ENCODE measurements at places on chromosomes 6 and 20.

DNA sequence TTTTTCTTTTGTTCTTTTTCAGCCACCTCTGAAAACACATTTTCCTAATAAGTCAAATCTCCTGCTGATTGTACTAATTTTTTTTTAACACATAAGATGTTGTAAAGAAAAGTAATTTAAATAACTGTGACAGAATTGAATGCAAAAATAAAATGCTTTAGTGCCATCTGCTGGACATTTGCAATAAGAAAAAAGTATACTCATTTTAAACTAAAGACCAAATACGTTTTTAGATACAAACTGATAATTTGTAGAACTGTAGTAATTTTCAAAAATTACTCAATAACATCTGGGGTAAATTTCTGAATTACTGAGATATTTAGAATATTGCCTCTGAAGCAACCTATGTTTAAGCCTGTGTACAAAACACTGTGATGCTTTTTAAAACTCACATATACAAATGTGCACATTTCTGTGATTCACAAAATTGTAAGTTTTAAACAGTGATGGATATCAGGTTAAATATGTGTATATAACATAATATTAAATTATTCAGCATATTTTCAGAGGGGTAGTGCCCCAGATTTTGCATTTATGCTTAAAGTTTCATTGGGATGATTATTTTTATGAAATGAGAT, 198.7 kb downstream of the RIMS1 start:
- no peak for DNase-seq

DNA sequence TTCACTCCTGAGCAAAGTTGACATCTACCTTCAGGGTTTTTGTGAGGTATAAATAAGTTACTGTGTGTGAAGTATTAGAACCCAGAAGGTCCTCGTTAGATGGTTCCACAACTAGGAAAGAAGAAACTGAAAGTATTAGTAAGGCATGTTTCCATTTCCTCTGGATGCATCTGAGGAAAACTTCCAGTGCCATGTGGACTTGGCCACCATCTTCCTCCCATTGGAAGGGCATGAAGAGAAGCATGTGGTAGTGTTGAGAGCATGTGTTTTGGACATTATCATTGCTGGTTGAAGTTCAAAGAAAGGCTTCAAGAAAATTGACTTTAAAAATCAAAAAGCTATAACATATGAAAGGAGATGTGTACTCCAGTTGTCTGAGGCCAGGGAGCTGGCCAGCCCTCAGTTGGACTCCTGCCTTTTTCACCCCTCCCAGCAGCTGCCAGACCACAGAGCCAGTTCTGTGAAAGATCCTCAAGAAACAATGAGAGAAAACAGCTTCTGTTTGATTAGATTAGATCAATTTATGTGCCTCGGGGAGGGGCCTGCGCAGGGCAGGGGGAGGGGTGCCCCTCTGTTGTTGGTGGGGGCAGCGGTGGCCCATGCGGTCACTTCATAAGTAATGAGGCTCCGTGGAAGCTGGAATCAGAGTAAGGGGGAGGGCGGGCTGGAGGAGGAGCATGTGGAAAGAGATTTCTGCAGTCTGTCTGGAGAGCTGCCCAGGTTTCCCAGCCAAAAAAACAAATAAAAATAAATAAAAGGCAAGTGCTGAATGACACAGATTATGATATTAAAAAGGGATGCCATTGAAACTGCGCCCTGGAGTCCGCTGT, 154.0 kb downstream of the JARID2 start:
- DNase-seq, result no peak

- DNase-seq, result no peak
Measured at GRCh38 chr6:135451617-135452190, 45.8 kb downstream of the AHI1 start.

- DNase-seq, result no peak
Measured at GRCh38 chr6:116971959-116972358, 94.9 kb downstream of the RFX6 start.

DNA sequence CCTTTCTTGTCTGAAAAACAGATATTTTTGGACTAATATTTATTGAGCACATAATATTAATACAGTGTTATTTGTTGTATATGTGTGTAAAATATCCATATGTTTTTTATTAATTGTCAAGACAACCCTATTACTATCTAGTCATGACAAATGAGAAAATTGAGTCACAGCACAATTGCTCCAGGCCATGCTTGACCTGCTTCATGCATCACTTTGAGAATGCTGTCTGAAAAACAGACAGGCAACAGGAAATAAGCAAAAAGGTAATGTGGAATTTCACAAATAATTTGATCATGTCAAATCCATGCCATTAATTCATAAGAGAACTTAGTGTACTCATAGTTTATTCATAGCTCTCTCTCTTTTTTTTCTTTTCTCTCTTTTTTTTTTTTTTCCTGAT, 246.5 kb downstream of the RIMS1 start:
- no peak for DNase-seq
